ENCODE measurements at places on chromosomes 11 and 22. TPM values are rescaled to one million over a fixed set of nuclear protein-coding genes. Genes with fewer than 3 reads are reported as not detected.

- DNase-seq, result no peak
- no peaks in the 10 kb centered on the region for H3K4me1 ChIP-seq
- H3K36me3 ChIP-seq, result no peaks in the 10 kb centered on the region
These were observed 60.0 kb upstream of the SPON1 start for GRCh38 chr11:13902523-13902922.

- H3K4me1 ChIP-seq, result peaks cover 46% of the 10 kb centered on the region
- DNase-seq, result no peak
- H3K4me3 ChIP-seq, result peak overlapping the region; percentile 51
- H3K27me3 ChIP-seq, result no peaks in the 10 kb centered on the region
These were observed 2.7 kb upstream of the GAB2 start for GRCh38 chr11:78420255-78420764.

GRCh38 chr11:58152781-58153180 lies 27.5 kb upstream of the OR9I1 start:
- no peaks in the 10 kb centered on the region for H3K4me1 ChIP-seq
- no peaks in the 10 kb centered on the region for H3K36me3 ChIP-seq
- no peak for DNase-seq
- no peaks in the 10 kb centered on the region for H3K27me3 ChIP-seq

- H3K4me3 ChIP-seq, result no peak overlapping the region
- no peaks in the 10 kb centered on the region for H3K27me3 ChIP-seq
- H3K27ac ChIP-seq, result no peak overlapping the region
- no peaks in the 10 kb centered on the region for H3K4me1 ChIP-seq
These were observed 29.5 kb downstream of the TREH start for GRCh38 chr11:118649941-118650340.

- no peaks in the 10 kb centered on the region for H3K36me3 ChIP-seq
- DNase-seq, result no peak
- H3K4me1 ChIP-seq, result peaks cover 25% of the 10 kb centered on the region
- H3K27me3 ChIP-seq, result no peaks in the 10 kb centered on the region
- H3K27ac ChIP-seq, result peak overlapping the region; percentile 57
- no peak overlapping the region for H3K4me3 ChIP-seq
These were observed 274.0 kb downstream of the SOX6 start for GRCh38 chr11:16082095-16083055.

GRCh38 chr11:68430801-68431200 lies 29.8 kb upstream of the PPP6R3 start:
- no peaks in the 10 kb centered on the region for H3K27me3 ChIP-seq
- H3K36me3 ChIP-seq, result peaks cover 51% of the 10 kb centered on the region
- no peak overlapping the region for H3K4me3 ChIP-seq
- H3K27ac ChIP-seq, result no peak overlapping the region

GRCh38 chr11:28981381-28981780 lies 873.2 kb downstream of the METTL15 start:
- no peak for DNase-seq
- peaks cover 14% of the 10 kb centered on the region for H3K4me1 ChIP-seq
- H3K36me3 ChIP-seq, result no peaks in the 10 kb centered on the region

GRCh38 chr11:117459123-117459978 lies 131.7 kb downstream of the CEP164 start:
- H3K4me3 ChIP-seq, result no peak overlapping the region
- no peaks in the 10 kb centered on the region for H3K4me1 ChIP-seq
- H3K36me3 ChIP-seq, result no peaks in the 10 kb centered on the region
- no peak overlapping the region for H3K27ac ChIP-seq
- H3K27me3 ChIP-seq, result peaks cover 12% of the 10 kb centered on the region

GRCh38 chr11:1825039-1825740 lies 9.6 kb upstream of the SYT8 start:
- no peaks in the 10 kb centered on the region for H3K27me3 ChIP-seq
- peaks cover 69% of the 10 kb centered on the region for H3K4me1 ChIP-seq
- no peak overlapping the region for H3K27ac ChIP-seq
- H3K4me3 ChIP-seq, result no peak overlapping the region

- H3K4me1 ChIP-seq, result no peaks in the 10 kb centered on the region
- peaks cover 27% of the 10 kb centered on the region for H3K36me3 ChIP-seq
- no peaks in the 10 kb centered on the region for H3K27me3 ChIP-seq
These were observed 12.5 kb downstream of the USP35 start for GRCh38 chr11:78201096-78201818.

DNA sequence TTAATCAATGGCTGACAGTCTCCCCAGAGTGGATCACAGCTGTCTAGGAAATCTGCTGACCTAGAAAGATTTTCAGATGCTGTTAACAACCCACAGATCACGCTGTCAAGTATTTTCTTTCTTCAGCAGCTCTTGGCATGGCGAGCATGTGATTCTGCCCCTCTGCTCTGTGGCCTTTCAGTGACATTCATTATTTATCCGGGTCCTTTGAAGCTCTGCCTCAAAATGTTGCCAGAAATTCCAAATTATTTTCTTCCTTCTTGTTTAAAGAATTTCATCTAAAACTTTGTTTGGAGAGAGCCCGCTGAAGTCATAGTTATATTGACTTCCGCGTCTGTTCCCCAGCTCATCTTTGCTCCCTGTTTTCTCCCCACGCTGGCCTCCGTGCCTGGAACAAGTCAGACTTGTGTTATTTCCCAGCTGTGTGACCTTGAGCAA lies 134.1 kb downstream of the COMMD9 start:
- peaks cover 40% of the 10 kb centered on the region for H3K4me1 ChIP-seq
- H3K4me3 ChIP-seq, result no peak overlapping the region
- no peak for DNase-seq
- no peaks in the 10 kb centered on the region for H3K36me3 ChIP-seq

DNA sequence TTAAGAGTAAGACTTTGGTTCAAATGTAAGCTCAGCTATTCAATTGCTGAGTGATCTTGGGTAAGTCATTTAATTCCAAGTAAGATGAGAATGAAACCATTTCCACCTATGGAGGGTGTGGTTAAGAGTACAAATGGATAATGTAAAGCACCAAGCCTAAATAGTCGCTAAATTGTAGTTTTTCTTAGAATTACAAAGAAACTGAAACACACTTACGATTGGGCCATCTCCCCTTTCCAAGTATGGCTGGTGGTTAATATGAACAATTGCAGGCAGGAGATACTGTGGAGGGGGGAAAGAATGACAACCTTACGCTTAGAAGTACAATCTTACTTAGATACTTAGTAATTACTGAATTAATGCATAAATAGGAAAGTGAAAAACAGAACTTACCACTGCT lies 8.2 kb downstream of the DDX17 start:
- no peak overlapping the region for H3K4me3 ChIP-seq
- H3K27me3 ChIP-seq, result no peaks in the 10 kb centered on the region
- no peak overlapping the region for H3K27ac ChIP-seq
- peaks cover 31% of the 10 kb centered on the region for H3K4me1 ChIP-seq
- no peak for DNase-seq

DNA sequence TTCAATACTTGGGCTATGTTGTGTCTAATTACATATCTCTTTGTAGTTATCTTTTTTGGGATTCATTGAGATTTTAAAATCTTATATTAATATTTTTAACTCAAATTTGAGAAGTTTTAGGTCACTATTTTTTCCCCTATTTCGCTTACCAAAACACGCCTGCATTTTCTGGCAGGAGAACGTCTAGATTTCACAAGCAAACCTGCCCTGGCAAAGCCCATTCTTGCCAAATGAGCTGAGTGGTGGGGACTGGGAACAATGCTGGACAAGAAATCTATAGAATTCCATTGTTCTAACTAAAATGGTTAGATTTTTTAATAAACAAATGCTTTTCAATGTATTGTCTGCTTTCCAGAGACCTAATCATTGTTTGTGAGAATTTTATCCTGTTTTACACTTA lies 1283.7 kb upstream of the RAG2 start:
- no peak for DNase-seq
- no peak overlapping the region for H3K4me3 ChIP-seq
- H3K36me3 ChIP-seq, result no peaks in the 10 kb centered on the region
- no peaks in the 10 kb centered on the region for H3K4me1 ChIP-seq
- no peak overlapping the region for H3K27ac ChIP-seq
- H3K27me3 ChIP-seq, result no peaks in the 10 kb centered on the region

DNA sequence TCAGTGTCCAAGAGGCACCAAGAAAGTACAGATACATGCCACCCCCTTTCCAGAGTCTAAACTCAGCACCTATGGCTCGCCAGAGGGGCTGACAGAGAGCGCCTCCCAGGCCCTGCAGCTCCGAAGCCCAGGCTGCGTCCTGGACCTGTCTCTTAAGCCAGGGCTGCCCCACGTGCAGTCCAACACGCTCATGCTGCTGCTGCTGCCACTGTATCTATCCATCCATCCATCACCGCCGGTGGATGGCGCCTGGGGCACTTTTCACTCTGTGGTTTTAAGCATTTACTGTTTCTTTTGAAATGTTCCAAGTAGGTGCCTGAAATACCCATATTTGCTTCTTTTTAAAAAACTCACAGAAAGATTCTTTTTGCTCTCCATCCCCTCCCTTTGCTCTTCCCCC lies 41.8 kb downstream of the MACROD1 start:
- H3K36me3 ChIP-seq, result no peaks in the 10 kb centered on the region
- no peaks in the 10 kb centered on the region for H3K27me3 ChIP-seq
- peaks cover 6% of the 10 kb centered on the region for H3K4me1 ChIP-seq
- DNase-seq, result no peak
- no peak overlapping the region for H3K4me3 ChIP-seq

DNA sequence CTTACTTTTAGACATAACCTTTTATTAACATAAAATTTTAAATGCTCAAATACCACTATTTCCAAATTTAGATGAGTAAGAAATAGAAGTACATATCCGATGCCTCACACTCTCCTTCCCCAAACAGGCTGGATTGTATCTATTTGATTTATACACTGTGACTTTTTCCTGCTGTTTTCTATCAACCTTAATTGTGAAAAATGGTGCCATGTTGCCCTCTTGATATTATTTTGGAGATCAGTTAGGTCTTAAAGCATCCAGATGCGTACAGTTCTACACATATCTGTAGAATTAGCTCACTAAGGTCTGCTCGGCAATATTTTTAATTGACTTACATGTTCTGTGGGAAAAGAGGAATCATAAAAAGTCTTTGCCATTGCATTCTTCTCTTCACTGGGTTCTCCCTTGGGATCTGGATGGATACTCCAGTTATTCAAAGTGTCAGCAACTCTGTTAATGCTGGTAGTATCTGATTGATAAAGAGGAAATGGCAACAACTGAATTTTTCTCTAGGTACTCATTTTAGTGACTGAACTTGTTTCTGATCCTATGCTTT lies 27.2 kb downstream of the EIF3M start:
- H3K4me3 ChIP-seq, result no peak overlapping the region
- H3K36me3 ChIP-seq, result peaks cover 21% of the 10 kb centered on the region
- no peaks in the 10 kb centered on the region for H3K4me1 ChIP-seq
- H3K27ac ChIP-seq, result no peak overlapping the region
- DNase-seq, result no peak
- H3K27me3 ChIP-seq, result peaks cover 3% of the 10 kb centered on the region

DNA sequence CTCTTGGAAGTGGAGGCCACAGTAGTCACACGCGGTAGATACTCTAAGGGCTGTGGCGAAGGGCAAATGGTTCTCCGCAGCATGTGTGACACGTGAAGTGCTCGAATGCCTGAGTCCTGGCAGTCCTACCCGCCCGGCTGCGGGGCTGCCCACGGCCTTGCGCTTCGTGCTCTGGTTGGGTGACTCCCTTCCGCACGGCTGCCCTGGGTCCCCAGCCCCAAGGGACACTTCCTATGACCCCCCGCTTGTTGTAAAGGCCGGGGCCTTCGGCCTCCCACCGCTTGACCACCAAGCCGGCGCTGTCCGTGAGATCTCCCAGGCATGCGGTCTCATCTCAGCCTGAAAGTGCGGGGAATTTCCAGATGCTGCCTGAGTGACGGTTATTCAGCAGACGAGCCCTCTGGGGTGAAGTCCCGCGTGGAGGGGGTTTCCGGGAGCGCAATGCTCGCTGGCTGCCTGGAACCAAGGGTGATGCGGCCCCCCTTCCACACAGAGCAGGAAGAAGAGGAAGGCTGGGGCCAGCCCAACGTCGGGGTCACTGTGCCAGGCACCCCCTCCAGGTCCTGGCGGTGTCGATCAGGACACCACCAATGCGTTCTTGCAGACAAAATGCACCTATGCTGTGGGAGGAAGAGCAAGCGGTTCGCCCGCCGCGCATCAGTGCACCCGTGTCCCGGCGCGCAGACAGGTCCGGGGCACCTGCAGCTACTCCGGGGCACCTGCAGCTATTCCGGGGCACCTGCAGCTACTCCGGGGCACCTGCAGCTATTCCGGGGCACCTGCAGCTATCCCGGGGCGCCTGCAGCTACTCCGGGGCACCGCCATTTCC lies 171.2 kb downstream of the OPCML start:
- H3K27ac ChIP-seq, result no peak overlapping the region
- H3K4me1 ChIP-seq, result no peaks in the 10 kb centered on the region
- no peaks in the 10 kb centered on the region for H3K36me3 ChIP-seq

DNA sequence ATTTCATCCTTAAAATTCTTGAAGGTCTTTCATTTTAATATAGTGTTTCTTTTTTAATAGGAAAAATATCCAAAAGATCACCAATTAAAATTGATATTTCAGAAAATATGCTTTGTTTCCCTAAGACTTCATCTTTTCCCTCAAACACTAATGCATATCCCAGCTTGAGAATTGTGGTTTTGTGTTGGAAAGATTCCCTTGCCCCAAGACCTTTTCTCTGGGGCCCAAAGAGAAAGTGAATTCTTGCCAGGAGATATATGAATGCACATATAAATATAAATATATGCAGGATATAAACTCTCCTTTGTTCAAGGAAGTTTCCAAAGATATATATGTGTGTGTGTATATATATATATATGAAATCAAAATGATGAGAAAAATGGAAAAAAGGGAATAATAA lies 241.2 kb downstream of the FAM76B start:
- H3K27ac ChIP-seq, result no peak overlapping the region
- peaks cover 24% of the 10 kb centered on the region for H3K4me1 ChIP-seq
- H3K36me3 ChIP-seq, result no peaks in the 10 kb centered on the region
- peaks cover 2% of the 10 kb centered on the region for H3K27me3 ChIP-seq

GRCh38 chr22:26174280-26174679 lies 5.0 kb downstream of the SEZ6L start:
- no peak for DNase-seq
- no peak overlapping the region for H3K27ac ChIP-seq
- peaks cover 47% of the 10 kb centered on the region for H3K27me3 ChIP-seq
- no peaks in the 10 kb centered on the region for H3K36me3 ChIP-seq
- no peak overlapping the region for H3K4me3 ChIP-seq

GRCh38 chr11:81203876-81204275 lies 1529.8 kb downstream of the FAM181B start:
- H3K36me3 ChIP-seq, result no peaks in the 10 kb centered on the region
- H3K27me3 ChIP-seq, result no peaks in the 10 kb centered on the region
- no peak for DNase-seq
- no peak overlapping the region for H3K4me3 ChIP-seq
- H3K4me1 ChIP-seq, result no peaks in the 10 kb centered on the region

GRCh38 chr11:20075627-20076026 lies 84.6 kb downstream of the DBX1 start:
- H3K36me3 ChIP-seq, result peaks cover 72% of the 10 kb centered on the region
- no peak for DNase-seq
- no peak overlapping the region for H3K27ac ChIP-seq
- H3K27me3 ChIP-seq, result no peaks in the 10 kb centered on the region
- H3K4me3 ChIP-seq, result no peak overlapping the region

- H3K36me3 ChIP-seq, result peaks cover 55% of the 10 kb centered on the region
- no peak for DNase-seq
- peaks cover 86% of the 10 kb centered on the region for H3K4me1 ChIP-seq
These were observed 116.2 kb downstream of the ETS1 start for GRCh38 chr11:128471138-128471661.

FKBP2 gene
- total RNA-seq, result 52.9 TPM

CSF2RB gene
- total RNA-seq, result not detected

HBD gene
- total RNA-seq, result not detected

SYT9 gene
- total RNA-seq, result 0.40 TPM

CCDC81 gene
- total RNA-seq, result 1.4 TPM

OR4A47 gene
- total RNA-seq, result not detected

CALCB gene
- not detected for total RNA-seq

DDX17 gene
- 439 TPM for total RNA-seq

OR6A2 gene
- total RNA-seq, result not detected

NLRX1 gene
- 8.9 TPM for total RNA-seq
